ENCODE measurements at places on chromosomes 2 and 18.

DNA sequence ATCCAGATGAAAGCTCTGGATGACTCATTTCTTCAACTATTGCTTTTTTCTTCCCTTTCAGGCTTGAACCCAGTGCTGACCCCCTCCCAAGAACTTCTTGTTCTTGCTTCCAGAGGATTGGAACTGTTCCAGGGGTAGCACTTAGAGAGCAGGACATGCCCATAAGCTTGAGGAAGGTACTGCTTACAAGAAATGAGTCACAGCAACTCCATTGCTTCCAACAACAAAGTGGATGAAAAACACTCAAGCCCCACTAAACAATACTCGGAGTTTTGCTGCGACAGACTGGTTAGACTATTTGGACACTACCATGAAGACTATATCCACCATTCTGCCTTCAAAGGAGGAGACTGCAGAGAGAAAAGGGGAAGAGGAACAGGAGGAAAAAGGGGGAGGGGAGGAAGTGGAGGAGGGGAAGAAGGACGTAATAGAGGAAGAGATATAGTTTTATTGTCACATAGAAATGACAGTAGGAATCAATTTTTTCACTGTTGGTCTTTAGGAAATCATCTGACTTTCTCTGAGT, 1.6 kb upstream of the EPC2 start:
- no peak for DNase-seq

DNA sequence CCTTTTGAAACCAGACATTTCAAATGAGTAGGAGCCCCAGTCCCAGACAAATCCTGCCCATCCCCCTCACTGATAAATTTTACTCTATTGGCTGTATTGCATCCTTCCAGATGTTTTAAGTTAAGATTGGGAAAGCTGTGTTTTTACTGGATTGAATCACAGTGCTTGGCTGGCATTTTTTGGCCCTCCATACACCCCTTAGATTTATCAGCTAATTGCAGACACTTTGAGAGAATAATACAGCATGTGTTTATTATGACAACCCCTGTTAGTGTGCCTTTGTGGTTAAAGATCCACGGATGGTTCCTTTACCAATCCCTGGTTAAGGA, 74.9 kb downstream of the ANTXR1 start:
- DNase-seq = no peak

GRCh38 chr2:237194906-237195305, 109.2 kb downstream of the COPS8 start:
- no peak for DNase-seq

DNA sequence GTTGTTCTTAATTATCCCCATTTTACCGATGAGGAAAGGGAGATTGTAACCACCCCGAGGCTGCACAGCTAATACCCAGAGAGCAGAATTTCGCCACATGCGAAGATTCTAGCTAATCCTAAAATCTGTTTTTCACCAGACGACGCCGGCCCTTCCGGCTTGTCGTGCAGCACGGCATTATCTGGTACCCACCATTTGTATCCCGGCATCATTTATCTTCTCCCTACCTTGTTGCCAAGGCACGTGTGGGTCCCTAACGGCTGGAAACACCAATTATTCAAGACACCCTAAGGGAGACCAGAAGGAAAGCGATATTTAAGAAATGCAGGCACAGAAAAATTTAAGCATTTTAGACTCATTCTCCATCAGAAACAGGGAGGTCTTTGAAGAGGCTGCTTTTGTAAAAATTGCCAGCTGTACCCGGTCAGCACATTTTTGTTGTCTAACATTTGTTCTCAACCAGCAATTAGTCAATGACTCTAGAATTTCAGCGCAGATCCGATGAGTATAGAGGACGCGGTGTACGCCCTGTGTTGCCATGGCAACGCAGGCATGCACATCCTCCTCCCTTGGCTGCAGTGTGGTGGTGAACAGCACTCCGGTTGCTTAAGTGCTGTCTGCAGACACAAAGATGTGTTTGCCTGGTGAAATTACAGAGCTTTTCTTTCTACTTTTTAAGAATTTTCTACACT, 111.6 kb downstream of the AGAP1 start:
- peak; percentile 11 for DNase-seq

DNA sequence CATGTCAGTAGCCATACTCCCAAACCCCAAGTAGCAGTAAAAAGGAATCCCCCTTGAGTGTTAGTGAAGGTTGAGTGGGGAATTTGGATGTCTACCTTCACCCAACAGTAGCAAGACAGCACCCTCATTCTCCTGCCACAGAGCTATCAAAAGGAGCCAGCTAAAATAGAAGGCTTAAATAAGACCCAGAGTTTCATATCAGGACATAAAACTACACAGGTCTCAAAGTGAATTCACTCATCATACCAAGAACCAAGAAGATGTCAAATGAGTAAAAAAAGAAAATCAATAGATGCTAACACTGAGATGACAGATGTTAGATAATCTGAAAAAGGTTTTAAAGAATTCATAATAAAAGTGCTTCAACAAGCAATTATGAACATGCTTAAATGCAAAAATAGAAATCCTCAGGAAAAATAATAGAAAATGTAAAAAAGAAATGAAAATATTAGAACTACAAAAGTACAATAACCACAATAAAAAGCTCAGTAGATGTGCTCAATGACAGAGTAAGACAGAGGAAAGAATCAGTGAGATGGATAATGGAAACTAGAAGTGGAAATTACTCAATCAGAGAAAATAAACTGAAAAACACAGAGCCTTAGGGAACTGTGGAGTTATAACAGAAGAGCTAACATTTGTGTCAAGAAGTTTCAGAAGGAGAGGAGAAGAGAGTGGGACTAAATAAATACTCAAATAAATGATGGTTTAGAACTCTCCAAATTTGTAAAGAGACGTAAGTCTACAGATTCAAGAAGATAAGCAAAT, 90.5 kb downstream of the EDAR start:
- no peak for DNase-seq

Data from activated CD4-positive, alpha-beta T cell treated with anti-CD3 and anti-CD28 coated beads for 36 hours (primary cell).